ENCODE measurements at places on chromosomes 3 and 15.

GRCh38 chr15:49044002-49044401, 2.2 kb downstream of the SECISBP2L start:
- DNase-seq = no peak

DNA sequence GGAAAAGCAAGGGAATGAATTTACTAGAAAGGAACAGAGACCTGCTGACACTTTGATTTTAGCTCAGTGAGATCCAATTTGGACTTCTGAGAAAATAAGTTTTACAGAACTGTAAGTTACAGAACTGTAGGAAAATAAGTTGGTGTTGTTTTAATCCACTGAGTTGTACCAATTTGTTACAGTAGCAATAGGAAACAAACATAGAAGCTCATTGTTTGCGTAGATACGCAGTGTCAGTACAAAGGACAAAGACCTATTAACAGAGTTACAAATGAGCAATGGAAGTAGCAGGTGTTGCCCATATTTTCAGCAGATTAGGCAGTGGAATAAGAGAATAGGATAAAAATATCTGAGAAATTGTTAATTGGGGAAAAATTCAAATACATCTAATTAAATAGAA, 385.8 kb upstream of the CNTN6 start:
- DNase-seq = no peak

DNA sequence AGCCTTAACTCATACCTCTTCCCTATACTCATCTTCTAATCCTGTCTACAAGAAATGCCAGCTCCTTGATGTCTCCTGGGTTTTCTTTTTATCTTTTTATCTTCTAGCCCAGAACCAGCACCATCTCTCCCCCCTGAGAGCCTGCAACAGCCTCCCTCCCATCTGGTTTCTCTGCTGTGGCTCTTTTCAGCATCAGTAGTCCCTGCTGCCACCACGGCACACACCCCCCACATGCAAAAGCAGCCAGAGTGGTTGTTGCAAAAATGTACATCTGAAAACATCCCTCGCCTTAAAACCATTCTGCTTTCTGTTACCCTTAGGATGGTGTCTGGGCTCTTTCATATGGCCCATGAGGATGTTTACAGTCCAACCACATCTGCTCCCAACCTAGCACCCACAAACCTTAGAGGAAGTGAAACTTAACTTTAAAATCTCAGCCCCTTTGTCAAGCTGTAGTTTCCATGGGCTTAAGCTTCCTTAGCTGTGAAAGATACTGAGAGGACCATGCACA, 775 bp downstream of the TTC21A start:
- no peak for DNase-seq

- DNase-seq = no peak
These were observed 102.4 kb upstream of the IGSF10 start for GRCh38 chr3:151563305-151563704.

GRCh38 chr3:150215616-150216015, 192.5 kb upstream of the TSC22D2 start:
- no peak for DNase-seq

GRCh38 chr3:172159376-172159775, 120.0 kb downstream of the FNDC3B start:
- DNase-seq = no peak

DNA sequence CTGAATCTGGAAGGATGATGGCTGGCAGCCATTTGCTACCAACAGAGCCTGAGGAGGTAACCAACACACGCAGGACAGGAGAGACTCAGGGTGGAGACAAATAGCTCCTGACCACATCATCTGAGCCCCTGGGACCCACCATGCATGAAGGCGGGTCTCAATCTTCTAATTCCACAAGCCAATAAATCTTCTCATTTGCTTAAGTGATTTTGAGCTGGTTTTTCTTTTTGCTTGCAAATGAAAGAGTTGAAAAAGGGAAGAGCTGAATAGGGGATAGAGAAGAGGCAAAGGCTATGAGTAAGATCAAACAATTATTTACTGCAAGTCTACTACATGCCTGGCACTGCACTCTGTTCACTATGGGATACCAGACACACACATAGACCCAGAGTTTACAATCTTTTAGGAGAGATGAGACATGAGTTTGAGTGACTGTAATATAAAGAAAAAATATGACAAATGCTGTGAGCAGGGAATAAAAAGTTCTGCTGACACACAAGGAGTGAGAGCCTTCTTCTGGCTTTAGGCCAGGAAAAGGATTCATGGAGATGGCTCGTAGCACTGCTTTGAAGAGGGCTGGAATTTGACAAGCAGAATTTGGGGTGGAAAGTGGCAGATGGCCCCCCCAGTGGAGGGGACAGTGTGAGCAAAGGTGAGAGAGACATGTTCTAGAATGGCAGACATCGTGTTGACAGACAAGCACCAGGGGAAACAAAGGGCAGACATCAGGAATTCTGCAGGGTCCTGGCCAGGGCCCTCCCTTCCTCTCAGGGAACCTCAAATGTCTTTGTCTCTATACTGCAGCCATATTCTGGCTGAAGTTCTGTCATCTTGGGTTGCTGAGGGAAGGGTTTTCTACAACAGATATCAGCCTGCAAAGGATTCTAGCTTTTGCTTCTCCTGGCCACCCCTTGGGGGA, 69.8 kb upstream of the WNT5A start:
- no peak for DNase-seq

- DNase-seq = no peak
These were observed 10.8 kb upstream of the SKIL start for GRCh38 chr3:170346481-170347392.
